ENCODE measurements at places on chromosomes 6 and 20.
A peak's percentile ranks its signal among the peaks of the same experiment; 100 is the strongest.

DNA sequence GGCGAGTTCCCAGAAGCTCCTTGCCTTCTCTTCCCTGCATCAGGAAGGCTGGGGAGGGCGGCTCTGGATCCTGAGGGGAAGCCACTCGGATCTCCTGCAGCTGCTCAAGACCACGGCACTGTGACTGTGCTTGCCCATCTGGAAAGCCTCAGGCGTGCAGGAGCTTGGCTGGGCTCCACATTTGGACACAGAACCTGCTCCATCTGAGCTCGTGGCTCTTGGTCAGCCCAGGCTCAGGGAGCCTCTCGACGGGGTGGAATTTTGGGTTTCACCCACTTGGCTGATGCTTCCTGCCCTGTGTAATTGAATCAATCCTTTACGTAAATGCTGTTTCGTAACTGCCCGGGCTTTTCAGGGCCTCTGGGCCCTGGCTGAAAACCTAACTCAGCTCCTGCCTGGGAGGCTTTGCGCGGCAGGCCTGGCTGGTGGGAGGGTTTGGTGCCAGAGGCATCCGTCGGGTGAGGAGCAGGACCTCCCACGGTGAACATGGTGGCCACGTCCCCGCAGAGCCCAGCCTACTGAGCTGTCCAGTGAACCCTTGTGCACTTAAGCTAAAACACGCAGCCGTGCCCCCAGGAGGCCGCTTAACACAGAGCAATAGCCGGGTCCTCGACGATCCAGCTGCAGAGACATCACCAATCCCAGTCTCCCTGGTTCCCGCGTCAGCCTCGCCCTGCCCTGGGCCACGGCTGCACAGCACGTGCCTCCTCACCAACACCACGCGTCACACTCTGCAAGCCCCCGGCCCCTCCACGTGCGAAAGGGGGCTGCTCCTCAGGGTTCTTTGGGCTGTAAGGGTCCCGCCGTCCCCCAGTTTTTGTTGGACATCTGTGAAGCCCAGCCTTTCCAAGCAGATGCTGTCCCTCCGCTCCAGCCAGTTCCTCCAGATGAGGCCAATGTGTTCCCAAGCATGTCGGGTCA lies 241.0 kb downstream of the DLL1 start:
- DNase-seq, result no peak

- peak; percentile 70 for DNase-seq
These were observed 28.1 kb downstream of the PDYN start for GRCh38 chr20:1965520-1966351.

GRCh38 chr6:42300701-42301100 lies 83.0 kb upstream of the MRPS10 start:
- no peak for DNase-seq

GRCh38 chr6:20266851-20267608 lies 54.8 kb upstream of the MBOAT1 start:
- DNase-seq, result no peak

- DNase-seq, result no peak
These were observed 173.7 kb downstream of the PHACTR1 start for GRCh38 chr6:12890171-12890790.

DNA sequence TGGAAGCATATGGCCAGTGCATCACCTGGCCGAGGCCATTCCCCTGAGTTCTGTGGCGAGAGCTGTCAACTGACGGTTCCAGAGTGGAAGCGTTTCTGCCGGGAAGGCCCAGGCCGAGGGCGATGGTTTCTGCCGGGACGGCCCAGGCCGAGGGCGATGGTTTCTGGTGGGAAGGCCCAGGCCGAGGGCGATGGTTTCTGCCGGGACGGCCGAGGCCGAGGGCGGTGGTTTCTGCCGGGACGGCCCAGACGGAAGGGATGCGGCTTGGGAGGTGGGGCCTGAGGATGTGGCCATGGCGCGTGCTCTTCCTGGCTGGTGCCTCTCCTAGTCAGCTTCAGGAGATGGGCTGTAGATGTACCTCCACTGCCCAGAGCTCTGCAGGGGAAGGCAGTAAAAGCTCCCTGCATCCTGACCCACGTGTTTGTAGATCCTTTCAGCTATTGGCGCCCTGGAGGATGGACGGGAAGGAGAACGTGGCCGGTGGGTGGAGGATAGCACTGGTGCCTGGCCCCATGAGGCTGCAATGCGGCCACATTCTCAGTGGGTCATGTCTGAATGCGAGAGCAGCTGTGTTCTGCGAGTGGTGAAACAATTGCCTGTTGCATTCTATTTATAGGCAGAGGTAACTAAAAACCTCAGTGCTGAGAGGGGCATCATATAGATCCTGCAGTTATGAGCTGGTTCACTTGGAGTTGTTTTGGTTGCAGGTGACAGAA lies 12.8 kb downstream of the TPD52L2 start:
- no peak for DNase-seq

DNA sequence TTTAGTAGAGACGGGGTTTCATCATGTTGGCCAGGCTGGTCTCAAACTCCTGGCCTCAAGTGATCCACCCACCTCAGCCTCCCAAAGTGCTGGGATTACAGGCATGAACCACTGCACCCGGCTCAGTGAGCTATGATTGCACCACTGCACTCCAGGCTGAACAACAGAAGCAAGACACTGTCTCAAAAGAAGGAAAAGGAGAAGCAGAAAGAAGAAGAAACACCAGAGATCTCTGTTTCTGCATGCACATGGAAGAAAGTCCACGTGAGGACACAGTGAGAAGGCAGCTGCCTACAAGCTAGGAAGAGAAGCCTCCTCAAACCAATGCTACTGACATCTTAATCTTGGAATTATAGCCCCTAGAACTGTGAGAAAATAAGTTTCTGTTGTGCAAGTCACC lies 16.0 kb downstream of the ECT2L start:
- no peak for DNase-seq

- DNase-seq, result no peak
These were observed 22.7 kb upstream of the SCRT2 start for GRCh38 chr20:698276-698675.

DNA sequence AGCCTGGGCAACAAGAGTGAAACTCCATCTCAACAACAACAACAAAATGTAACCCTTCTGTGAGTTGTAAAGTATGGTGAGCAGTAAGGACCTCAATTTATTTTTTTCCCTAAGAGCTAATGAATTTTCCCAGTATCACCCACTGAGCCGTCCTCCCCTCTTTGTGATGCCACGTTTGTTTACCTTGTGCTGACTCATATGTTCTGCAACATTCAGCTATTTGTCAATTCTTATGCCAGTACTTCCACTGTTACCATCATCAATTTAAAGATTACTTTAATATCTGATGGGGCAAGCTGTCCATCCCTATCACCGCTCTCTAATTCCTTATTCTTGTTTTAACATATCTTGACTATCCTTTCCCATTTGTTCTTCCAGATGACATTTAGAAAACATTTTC lies 37.5 kb downstream of the MAK start:
- no peak for DNase-seq

DNA sequence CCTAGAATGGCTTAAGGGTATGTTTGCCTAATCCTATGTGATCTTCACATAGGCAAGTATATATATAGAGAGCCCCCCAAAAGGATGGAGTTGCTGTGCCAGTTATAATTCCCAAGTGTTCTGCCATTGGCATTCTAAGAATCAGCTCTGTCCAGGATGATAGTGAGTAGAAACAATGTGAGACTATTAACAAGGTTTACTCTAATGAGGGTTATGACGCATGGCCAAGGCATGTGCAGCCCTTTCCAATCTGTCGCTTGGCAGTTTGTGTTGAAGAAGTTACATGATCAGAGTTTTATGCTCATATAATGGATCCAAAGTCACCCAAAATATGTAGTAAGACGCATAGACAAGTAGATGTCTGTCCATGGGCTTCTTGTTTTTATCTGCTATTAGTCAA lies 33.6 kb downstream of the VGLL2 start:
- no peak for DNase-seq

DNA sequence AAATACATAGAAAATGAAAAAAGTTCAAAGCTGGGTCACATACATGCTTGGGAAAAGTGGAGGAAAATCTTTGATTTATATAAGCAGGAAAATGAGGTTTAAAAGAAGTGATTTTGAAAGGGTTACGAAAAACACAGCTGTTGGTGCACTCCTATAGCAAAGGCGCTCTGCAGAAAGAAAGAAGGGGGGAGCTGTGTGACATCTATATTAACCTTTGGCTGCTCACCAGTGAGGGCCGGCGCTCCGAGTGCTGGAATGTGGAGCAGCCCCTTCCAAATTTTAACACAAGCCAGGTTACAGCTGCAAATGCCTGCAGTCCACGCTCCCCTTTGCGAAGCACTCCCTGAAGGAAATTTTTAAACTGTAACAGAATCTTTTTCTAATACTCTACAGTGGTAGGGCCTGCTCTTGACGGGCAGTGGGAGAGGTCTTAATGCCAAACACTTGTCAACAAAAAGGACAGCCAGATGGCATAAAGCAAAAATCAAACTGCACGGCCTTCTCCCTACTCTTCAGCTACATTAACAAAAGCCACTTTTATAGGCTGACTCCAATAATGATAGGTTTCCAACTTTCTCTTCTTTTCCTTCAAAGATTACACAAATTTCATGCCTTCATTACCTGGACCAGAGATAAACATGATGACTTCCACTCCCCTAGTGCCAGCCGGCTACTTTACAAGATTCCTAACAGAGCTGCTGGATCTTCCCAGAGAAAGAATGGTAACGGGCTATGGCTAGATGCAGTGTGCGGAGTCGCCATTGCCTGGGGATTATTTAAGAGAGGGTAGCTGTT lies 4.8 kb downstream of the BMP7 start:
- no peak for DNase-seq

- no peak for DNase-seq
These were observed 468.2 kb downstream of the MMUT start for GRCh38 chr6:48994811-48995210.

DNA sequence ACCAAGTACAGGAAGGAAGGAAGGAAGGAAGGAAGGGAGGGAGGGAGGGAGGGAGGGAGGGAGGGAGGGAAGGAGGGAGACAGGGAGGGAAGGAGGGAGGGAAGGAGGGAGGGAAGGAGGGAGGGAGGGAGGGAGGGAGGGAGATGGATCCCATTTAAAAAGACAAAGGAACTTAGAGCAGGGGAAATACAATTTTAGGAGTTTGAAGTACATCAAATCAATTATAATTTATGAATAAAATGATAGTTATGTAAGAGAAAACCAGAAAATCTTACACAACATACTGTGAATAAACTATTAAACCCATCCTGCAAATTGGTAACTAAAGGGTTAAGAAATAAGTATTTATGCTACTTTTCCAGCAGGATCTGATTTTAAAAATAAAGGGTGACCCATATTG lies 475.9 kb downstream of the HDGFL1 start:
- DNase-seq, result no peak

DNA sequence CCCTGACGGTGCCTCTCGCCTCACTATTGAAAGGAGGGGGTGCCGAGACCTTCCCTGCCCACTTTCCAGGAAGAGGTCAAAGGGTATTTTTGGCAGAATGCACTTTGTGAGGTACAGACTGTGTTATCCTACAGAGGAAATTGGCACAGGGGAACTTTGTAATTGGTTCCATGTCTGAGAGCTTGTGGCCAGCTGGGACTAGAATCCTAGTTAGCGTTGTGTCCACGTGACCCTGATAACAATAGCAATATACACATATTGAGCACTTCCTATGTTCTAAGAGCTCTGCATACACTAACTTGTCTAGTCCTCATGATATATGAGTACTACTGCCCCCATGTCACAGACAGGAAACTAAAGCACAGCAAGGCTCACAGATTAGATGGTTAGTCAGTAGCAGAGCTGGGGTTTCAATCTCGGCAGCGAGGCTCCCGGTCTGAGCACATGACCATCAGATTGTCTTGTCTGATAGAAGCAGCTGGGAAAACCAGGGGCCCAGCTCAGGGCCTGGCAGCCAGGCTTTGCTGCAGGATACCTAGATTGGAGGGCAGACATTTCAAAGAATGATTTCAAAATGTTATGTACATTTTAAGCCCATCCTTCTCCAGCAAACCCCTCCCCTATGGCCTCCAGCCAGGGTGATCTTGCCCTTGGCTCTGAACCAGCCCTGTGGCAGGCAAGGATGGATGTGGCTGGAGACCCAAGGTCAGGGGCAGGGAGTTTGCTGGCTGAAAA lies 1.4 kb downstream of the MAPK13 start:
- peak; percentile 13 for DNase-seq

GRCh38 chr20:5703681-5704101 lies 46.5 kb upstream of the SHLD1 start:
- no peak for DNase-seq

- no peak for DNase-seq
These were observed 26.4 kb downstream of the PSMG4 start for GRCh38 chr6:3285049-3285639.

DNA sequence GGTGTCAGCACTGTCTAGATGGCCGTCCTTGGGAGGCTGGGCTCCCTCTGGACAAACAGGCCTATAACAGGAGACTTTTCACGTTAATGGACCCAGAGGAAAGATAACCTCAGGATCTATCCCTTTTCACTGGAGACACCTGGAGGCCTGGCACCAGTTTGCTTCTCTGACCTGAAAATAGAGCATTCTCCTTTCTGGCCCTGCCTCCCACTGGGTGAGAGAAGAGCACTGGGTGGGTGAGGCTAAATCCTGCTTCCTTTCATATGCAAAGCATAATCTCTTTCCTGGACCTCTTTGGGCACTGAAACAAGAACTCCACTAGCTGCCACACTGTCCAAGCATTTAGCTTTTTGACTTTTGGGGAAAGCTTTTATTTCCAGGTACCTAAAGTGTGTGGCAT lies 78.3 kb downstream of the FOXO3 start:
- DNase-seq, result no peak

- DNase-seq, result no peak
These were observed 94.5 kb upstream of the FOXP4 start for GRCh38 chr6:41451515-41452163.

DNA sequence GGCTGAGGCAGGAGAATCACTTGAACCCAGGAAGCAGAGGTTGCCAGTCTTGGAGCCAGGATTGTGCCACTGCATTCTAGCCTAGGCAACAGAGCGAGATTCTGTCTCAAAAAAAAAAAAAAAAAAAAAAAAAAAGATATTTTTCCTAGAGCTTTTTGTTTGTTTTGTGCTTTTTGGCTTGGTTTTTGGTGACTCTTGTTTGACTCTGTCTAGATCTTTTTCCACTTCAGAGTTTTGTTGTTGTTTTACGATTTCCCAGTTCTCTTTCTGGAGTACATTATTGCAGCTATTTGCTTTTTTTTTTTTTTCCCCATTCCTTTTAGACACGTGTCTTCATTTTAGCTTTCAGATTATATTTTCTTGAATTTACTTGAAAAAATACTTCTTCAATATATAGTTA lies 67.0 kb upstream of the AKAP12 start:
- no peak for DNase-seq

DNA sequence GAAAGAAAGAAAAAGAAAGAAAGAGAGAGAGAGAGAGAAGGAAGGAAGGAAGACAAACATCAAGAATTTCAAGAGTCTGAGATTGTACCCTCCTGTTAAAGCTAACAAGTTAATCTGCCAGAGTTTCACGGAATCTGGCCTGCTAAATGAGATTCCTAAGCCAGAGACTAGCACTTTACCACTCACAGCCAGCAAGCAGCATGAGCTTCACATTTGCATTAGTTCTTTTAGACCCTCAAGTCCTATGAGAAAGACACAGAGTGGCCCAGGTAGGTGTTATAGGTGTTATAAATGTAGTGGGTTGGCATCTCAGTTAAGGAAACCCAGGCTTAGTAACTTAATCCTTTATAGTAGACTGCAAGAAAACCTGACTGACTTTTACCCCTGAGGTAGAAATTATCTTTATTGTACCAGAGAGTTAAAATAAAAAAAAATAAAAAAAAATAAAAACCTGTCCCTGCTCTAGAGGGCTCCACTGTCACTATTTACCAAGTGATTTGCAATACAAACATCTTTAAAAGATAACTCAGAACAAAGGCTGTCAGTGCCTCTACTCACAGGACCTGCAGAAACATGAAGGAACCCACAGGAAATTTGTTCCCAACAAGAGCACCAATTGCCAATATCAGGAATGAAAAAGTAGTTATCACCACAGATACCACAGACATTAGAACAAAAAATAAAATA lies 9.7 kb upstream of the IBTK start:
- DNase-seq, result no peak

GRCh38 chr20:36856691-36857635 lies 19.0 kb upstream of the TLDC2 start:
- DNase-seq, result peak; percentile 30
